ENCODE measurements at places on chromosomes 3 and 15.

DNA sequence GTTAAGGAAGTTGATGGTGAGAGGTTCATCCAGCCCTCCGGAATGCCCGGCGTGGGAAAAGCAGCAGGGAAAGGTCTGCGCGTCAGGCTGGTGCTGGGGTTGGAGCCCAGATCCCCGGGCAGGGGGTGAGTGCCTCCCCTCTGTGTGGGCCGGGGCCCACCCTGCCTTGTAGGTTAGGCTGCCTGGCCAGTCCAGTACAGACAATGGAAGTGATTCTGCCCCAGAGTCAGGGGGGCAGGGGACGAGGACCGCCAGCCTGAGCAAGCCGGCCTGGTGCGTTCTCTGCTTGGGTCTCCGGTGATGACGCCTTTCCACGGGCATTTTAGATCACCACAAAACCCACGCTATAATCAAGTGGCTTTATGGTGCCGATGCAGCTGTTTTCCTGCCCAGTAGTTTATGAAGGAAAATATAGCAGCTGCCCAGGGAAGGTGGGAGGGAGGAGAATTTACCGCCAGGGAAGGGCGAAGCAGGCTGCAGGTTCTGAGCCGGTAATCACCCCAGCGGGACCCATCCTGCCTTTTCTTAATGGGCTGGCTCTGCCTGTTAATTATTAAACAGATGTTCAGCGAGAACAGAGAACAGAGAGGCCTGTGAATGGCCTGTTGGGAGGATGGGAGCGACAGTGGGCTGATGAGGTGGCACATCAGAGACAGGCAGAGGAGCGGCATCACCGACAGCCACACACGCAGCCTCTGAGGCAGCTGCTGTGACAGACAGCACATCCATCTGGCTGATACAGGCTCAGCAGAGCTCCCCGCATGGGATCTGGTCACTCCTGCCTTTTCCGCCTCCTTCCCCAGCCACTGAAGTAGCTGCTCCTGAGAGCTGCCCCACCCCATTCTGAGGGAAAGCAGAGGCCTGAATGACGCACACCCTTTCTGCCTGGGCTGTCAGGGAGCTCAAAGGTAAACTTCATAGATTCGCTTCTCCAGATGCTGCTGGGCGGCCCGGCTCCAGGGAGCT is 35.2 kb downstream of the BDH1 start:
- no peak for DNase-seq

GRCh38 chr3:138474163-138474562 is 39.7 kb downstream of the ESYT3 start:
- DNase-seq = no peak

- no peak for DNase-seq
These were observed 71.5 kb downstream of the LDHAL6B start for GRCh38 chr15:59278120-59278519.

DNA sequence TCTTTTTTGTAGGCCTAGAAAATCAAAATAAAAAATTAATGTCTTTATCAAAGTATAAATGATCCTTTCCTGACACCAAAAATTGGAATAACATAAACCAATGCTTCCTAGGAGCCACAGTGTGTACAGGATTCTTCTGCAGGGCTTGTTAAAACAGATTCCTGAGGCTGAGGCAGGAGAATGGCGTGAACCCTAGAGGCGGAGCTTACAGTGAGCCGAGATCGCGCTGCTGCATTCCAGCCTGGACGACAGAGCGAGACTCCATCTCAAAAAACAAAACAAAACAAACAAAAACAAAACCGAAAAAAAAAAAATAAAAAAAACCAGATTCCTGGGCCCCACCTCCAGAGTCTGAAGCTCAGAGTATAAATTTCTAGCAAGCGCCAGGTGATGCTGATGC is 78.0 kb downstream of the PEX5L start:
- DNase-seq = no peak

DNA sequence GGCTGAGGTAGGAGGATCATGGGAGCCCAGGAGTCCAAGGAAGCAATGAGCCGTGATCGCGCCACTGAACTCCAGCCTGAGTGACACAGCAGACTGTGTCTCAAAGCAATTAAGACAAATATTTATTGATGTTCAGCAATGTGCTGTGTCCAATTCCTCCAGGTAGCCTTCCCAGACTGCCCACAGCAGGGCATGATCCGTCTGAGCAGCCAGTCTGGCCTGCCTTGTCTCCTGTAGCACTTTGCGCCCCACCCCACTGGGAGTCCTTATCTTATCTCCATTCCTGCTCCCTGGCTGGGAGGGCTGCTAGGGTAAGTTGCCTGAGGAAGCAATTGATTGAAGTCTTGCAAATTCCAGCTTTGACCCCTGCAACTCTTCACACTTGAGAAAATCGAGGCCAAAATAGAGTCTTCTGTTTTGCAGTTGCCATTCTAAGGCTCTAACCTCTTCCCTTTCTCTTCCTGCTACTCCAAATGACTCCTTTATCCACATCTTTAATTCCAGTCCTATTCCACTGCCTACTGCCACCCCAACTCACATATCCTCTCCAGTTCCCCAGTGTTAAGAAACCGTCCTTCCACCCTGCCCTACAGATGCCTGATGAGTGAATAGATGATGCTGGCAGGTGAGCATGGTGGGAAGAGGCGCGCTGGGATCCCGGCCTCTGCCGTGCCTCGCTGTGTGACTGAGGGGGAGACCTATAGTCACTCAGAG is 26.9 kb upstream of the LCTL start:
- no peak for DNase-seq

GRCh38 chr3:161199926-161200325 is 21.2 kb upstream of the NMD3 start:
- no peak for DNase-seq
